ENCODE measurements at places on chromosomes 4 and X. TPM values are rescaled to one million over a fixed set of nuclear protein-coding genes. Genes with fewer than 3 reads are reported as not detected.
A peak's percentile ranks its signal among the peaks of the same experiment; 100 is the strongest.

DNA sequence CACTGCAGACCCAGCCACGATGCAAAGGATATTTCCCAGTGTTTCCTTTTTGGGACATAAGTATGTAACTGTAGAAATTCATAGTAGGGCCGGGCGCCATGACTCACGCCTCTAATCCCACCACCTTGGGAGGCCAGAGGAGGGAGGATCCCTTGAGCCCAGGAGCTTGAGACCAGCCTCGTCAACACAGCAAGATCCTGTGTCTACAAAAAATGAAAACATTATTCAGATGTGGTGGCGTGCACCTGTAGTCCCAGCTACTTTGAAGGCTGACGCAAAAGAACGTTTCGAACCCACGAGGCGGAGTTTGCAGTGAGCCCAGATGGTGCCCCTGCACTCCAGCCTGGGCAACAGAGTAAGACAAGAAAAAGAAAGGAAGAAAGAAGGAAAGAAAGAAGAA, 49.2 kb downstream of the CRLF2 start:
- H3K27me3 ChIP-seq, result peaks cover 23% of the 10 kb centered on the region
- no peak overlapping the region for H3K4me3 ChIP-seq
- H3K36me3 ChIP-seq, result no peaks in the 10 kb centered on the region
- H3K27ac ChIP-seq, result no peak overlapping the region
- H3K4me1 ChIP-seq, result no peaks in the 10 kb centered on the region
- DNase-seq, result no peak

GRCh38 chr4:2168469-2169319, 73.2 kb downstream of the HAUS3 start:
- no peaks in the 10 kb centered on the region for H3K27me3 ChIP-seq
- no peak overlapping the region for H3K4me3 ChIP-seq
- H3K4me1 ChIP-seq, result no peaks in the 10 kb centered on the region
- H3K36me3 ChIP-seq, result no peaks in the 10 kb centered on the region
- no peak for DNase-seq

DNA sequence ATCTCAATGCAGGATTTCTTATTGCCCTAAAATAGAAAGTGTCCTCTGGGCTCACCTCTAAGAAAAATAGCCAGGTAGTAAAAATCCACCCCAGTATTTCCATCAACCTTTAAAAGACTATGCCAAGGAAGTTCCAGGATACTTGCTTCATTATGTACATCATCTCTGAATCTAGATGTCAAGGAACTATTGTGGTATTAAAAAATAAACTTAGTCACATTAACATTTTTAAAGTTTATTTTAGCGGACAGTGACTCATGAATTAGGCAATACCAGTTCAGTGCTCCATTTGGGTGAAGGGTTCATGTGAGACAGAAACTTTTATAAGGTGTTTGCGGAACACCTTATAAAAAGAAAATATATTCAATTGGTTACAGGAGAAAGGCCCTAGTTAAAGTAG, 209.2 kb downstream of the ADAM29 start:
- H3K36me3 ChIP-seq, result no peaks in the 10 kb centered on the region
- H3K27me3 ChIP-seq, result no peaks in the 10 kb centered on the region
- H3K4me3 ChIP-seq, result no peak overlapping the region
- no peak for DNase-seq
- H3K4me1 ChIP-seq, result no peaks in the 10 kb centered on the region
- no peak overlapping the region for H3K27ac ChIP-seq

GRCh38 chrX:124256216-124256615, 76.2 kb upstream of the TEX13D start:
- no peak overlapping the region for H3K4me3 ChIP-seq
- H3K4me1 ChIP-seq, result no peaks in the 10 kb centered on the region
- no peak for DNase-seq
- no peak overlapping the region for H3K27ac ChIP-seq

DNA sequence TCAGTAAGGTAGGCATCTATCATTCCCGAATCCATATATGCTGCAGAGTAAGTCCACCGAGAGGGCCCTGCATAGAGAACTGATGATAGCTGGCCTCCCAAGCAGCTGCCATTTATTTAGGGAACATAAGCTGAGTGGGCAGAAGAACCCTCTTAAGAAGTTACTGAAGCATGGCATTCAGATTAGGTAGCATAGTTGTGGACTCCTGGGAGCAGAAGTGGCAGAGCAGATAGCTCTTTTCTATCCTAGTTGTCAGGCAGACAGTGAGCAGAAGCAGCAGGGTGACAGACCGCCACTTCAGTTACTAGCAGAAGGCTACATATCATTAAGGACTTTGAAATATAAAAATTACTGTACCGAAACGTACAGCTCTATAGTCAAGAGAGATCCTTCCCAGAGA, 454.7 kb downstream of the PPP4R3C start:
- H3K4me3 ChIP-seq, result no peak overlapping the region
- no peaks in the 10 kb centered on the region for H3K36me3 ChIP-seq
- H3K27me3 ChIP-seq, result no peaks in the 10 kb centered on the region
- H3K4me1 ChIP-seq, result no peaks in the 10 kb centered on the region
- no peak overlapping the region for H3K27ac ChIP-seq

GRCh38 chr4:153909672-153910071, 120.8 kb upstream of the SFRP2 start:
- no peak overlapping the region for H3K4me3 ChIP-seq
- no peaks in the 10 kb centered on the region for H3K27me3 ChIP-seq
- no peak for DNase-seq
- H3K4me1 ChIP-seq, result no peaks in the 10 kb centered on the region

- H3K36me3 ChIP-seq, result no peaks in the 10 kb centered on the region
- H3K27me3 ChIP-seq, result no peaks in the 10 kb centered on the region
- H3K4me1 ChIP-seq, result no peaks in the 10 kb centered on the region
- H3K27ac ChIP-seq, result no peak overlapping the region
Measured at GRCh38 chrX:139759637-139760036, 51.7 kb upstream of the MCF2 start.

DNA sequence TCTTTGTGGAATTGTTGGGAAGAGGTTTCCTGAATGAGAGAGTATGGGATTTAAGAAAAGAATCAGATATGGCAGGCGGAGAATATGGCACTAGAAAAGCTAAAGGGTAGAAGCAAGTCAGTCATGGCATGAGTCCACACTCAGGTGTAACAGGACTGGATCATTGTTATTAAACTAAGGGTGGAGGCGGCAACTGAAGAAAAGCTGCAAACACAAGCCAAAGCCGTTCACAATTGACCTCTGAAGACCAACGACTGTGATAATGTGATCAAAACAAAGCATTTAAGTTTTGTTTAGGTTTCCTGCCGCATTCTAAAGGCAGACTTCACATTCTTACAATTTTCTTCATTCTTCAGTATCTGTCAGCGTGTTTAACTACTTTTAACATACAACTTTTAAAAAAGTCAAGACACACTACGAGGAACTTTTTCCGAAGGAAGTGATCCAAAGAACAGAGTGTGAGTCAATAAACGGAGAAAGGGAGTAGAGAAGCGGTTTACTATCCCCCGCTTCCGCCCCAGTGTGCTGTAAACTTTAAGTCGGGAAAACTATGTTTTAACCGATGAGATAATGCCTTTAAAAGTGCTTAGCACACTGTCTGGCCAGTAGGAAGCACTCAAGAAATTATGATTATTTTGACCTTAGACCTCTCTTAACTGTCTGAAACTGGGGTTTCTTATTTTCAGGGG, 909 bp upstream of the SLAIN2 start:
- H3K27me3 ChIP-seq, result no peaks in the 10 kb centered on the region
- peaks cover 31% of the 10 kb centered on the region for H3K4me1 ChIP-seq
- peak overlapping the region; percentile 95 for H3K4me3 ChIP-seq

DNA sequence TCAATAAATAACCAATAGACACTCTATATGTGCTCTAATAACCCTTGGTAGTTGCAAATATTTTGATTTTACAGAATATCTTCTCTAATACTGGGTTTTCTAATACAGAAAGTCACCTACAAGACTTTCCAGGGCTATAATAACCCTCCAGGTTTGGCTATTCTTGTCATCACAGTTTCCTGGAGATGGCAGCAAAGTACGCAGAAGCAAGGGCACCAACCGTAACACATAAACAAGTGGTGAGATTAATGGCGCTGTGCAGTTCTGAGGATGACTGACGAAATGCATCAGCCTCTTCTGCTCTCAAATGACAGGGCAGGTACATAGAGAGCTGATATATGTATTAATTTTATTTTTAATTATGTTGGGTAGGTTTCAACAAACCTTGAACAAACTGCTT, 122.4 kb downstream of the C4orf33 start:
- no peaks in the 10 kb centered on the region for H3K27me3 ChIP-seq
- H3K4me1 ChIP-seq, result no peaks in the 10 kb centered on the region
- no peak overlapping the region for H3K27ac ChIP-seq
- no peak for DNase-seq
- H3K36me3 ChIP-seq, result no peaks in the 10 kb centered on the region

DNA sequence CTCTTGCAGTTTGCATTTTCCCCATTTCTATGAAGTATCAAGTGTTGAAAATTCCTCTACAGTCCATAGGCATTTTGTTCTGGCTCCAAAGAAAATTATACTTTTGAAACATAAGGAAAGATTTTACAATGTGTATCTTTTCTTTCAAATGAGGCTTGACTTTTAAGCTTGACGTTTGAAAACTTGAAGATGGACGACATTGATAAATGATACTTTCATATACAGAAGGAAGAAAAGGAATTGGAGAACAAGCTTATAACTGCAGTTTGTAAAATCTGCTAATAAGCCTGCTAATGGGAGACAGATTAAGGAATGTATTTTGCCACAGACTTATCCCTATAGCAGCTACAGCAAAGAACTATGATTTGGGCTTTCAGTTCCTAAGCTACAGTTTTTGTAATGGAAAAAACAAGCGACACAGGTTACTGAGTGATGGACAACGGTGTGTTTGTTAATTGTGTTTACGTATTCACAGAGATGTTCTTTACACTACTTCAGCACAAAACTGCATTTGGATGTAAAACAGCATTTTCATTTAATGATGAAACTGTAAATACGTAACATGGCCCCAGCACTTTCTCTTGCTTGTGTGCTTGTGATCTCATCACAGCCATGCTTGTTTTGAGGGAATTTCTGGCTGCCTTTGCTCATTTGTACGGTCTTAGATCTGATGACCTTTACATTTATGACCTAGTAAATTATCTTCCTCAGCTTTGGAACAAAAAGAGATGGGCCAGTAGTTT, 83.2 kb upstream of the FAT1 start:
- no peaks in the 10 kb centered on the region for H3K36me3 ChIP-seq
- no peak overlapping the region for H3K4me3 ChIP-seq
- no peaks in the 10 kb centered on the region for H3K27me3 ChIP-seq
- no peak overlapping the region for H3K27ac ChIP-seq
- DNase-seq, result no peak
- H3K4me1 ChIP-seq, result no peaks in the 10 kb centered on the region

- peaks cover 13% of the 10 kb centered on the region for H3K4me1 ChIP-seq
- H3K36me3 ChIP-seq, result no peaks in the 10 kb centered on the region
- H3K27ac ChIP-seq, result no peak overlapping the region
- no peak overlapping the region for H3K4me3 ChIP-seq
- H3K27me3 ChIP-seq, result no peaks in the 10 kb centered on the region
Measured at GRCh38 chrX:150767475-150768131, 74.4 kb downstream of the MTMR1 start.

GRCh38 chr4:146637621-146638332, 916 bp upstream of the POU4F2 start:
- no peaks in the 10 kb centered on the region for H3K36me3 ChIP-seq
- no peak for DNase-seq
- H3K4me1 ChIP-seq, result peaks cover 15% of the 10 kb centered on the region
- H3K27ac ChIP-seq, result no peak overlapping the region
- H3K27me3 ChIP-seq, result peaks cover 100% of the 10 kb centered on the region

DNA sequence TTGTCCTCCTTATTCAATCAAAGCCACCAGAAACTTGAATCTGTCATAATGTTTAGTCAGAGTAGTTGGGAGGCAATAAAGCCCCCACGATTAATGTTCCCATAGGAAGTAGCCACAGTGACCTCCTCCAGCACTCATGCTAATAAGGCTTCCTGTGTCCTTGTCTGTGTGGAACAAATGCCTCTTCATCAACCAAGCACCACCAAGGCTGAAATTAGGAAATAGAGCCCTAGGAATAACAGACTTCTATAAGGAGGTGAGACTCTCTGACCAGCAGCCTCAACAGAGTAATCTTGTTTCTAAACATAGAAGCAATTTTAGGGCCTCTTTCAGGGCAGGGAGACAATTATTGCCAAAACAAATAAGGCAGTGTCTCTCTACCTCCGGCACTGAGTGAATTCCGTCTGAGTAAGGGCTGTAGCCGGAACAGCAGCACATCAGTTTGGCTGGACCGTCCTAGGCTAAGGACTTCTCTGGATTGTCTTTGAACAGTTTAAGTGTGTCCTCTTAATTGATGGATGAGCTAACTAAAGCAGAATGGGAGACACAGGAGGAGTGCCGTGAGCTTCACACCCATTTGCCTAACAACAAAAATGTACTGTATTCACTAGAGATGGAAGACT, 329.2 kb upstream of the HAND2 start:
- H3K4me3 ChIP-seq, result no peak overlapping the region
- H3K4me1 ChIP-seq, result peaks cover 13% of the 10 kb centered on the region
- no peaks in the 10 kb centered on the region for H3K36me3 ChIP-seq

DNA sequence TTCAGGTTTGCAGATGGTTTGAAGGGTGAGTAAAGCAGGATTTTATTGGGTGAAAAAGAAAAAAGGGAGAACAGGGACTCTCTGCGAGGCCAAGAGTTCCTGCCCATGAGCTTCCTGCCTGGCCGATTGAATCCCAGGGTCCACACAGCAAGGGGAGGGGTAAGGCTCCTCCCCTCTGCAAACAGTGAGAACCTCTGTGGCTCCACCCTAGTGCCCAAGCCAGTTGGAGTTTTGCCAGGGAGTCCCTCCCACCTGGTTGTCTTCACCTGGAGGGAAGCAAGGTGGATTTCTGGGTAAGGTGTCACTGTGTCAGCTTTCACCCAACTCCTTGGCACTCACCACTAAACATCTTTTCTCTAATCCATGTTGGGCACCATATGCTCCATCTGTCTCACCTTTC, 70.9 kb downstream of the PDHA2 start:
- H3K27me3 ChIP-seq, result no peaks in the 10 kb centered on the region
- H3K27ac ChIP-seq, result no peak overlapping the region
- no peaks in the 10 kb centered on the region for H3K4me1 ChIP-seq

DNA sequence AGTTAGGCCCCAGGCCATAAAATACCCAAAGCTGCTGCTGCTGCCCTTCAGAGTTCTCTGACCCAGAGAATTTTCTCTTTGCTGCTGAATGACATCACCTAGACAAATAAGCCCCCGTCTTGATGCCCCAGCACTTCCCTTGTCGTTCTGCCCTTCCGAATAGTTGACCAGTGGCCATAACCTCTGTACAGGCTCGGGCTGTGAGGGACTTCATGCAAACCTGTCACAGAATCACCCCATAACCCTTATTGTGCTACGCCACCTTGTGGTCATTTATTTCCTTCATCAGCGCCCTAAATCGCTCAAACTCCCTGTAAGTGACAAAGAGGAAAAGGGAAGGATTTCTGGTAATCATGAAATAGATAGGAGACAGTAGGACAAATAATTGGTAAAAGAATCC, 18.8 kb downstream of the SPACA5 start:
- no peak overlapping the region for H3K4me3 ChIP-seq
- no peaks in the 10 kb centered on the region for H3K36me3 ChIP-seq
- no peak overlapping the region for H3K27ac ChIP-seq
- peaks cover 13% of the 10 kb centered on the region for H3K4me1 ChIP-seq
- H3K27me3 ChIP-seq, result no peaks in the 10 kb centered on the region

The RADX gene
- 1.1 TPM for total RNA-seq

The DSPP gene
- not detected for total RNA-seq

The CSAG3 gene
- not detected for total RNA-seq

The MAGEB17 gene
- total RNA-seq, result 0.19 TPM

Data from heart right ventricle (tissue), 16 donors.